ENCODE measurements at places on chromosomes 2 and 18.

DNA sequence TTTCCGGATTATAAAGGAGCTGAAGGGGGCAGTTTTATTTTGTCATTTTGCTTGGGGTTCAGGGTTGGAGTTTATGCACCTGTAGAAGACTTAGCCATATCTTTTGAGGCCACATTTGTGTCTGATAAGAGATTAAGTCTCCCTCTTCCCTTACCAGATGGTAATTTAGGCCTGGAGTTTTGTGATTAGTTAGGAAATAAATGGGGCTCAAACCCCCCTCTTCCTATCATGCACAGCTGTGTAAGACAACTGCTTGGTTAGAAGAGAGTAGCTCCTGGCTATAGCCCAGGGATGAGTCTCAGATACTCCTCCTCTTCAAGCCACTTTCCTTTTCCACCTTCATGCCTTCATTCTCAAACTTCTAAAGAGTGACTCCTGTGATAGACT is 802 bp upstream of the SAP130 start:
- DNase-seq, result no peak

DNA sequence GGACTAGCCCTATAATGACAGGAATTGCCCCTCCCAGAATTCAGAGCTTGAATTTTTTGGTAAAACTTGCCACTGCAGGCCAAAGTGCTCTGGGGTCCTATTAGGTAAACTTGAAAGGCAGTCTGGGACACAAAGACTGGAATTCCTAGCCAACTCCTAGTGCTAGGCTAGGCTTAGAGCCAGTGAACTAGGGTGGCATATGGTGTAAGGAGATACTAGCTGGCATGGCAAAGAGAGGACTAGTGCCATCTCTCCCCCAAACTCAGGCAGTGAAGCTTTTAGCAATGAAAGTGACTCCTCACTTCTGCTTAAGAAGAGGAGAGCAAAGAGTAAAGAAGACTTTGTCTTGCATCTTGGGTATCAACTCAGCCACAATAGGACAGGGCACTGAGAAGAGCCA is 410.5 kb upstream of the CNTNAP5 start:
- no peak for DNase-seq

DNA sequence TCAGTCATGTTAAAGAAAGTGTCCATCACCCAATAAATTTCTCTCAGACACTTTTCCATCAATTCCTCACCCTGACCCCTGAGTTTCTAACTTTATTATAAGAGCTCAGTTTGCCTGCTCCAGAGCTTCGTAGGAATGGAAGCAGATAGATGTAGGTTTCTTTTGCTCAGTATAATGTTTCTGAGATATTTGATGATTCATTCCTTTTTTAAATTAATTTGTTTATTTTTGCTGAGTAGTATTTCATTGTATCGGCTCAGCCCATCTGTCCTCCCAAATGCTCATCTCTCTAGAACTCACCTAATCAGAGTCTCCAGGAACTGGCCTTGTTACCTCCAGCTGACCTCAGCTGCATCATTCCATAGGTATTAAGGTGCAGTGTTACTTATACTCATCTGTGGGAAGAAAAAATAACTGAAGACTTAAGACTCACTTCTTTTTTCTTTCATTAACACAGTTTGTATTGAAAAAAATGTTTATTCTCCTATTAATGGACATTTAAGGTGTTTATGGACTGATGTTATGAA is 11.9 kb upstream of the BCL2L11 start:
- no peak for DNase-seq

DNA sequence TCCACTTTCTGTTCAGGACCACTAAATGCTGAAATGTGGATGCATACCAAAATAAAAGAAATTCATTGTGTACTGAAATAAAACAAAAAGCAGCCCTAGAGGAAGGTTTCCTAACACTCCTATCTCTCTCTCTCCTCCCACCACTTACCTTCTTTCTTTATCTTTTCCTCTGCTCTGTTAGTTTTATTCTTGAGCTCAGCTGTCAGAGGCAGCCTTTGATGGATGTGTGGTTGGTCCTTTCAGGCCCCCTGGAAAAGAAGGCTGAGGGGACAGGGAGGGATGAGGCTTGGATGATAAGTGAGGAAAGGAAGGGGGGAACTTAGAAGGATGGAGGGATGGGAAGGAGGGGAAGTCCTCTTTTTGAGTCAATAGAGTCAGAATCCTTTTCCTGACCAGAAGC is 47.6 kb downstream of the DHRS9 start:
- no peak for DNase-seq

DNA sequence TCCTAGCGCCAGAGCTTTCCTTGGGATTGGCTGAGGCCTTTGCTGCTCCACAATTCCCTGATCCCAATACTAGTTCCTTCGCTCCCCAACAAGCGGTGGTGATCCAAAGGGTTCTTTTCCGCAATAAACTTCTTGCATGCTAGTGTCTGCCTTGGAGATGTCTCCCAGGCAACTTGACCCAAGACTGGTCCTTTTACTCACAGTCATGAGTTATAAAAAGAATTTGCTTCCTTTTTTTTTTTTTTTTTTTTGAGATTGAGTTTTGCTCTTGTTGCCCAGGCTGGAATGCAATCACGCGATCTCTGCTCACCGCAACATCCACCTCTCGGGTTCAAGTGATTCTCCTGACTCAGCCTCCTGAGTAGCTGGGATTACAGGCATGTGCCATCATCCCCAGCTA is 89.8 kb upstream of the SP3 start:
- DNase-seq, result no peak

GRCh38 chr2:141555876-141556470 is 574.8 kb downstream of the LRP1B start:
- peak; percentile 48 for DNase-seq

- no peak for DNase-seq
These were observed 2.7 kb downstream of the PER2 start for GRCh38 chr2:238285653-238286082.

DNA sequence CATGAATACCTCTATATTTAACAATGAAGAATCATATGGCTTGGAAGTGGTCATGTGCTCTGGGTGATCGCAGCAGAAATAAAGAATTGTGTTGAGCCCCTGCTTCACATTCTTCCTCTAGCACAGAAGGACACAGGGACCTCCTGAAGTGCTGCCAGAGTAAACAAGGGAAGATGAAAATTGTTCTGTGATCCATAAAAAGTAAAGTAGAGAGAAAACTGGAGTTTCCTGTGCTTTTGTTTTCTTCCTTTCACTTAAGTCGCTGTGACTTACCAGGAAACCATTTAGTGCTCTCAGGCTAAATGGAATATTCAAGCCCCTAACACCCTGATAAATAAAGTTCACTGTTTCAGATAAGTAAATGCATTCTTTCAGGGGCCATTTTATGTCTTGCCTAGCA is 1173.6 kb upstream of the CHAC2 start:
- DNase-seq, result no peak

GRCh38 chr18:42045346-42045745 is 90.3 kb downstream of the PIK3C3 start:
- DNase-seq, result no peak

GRCh38 chr2:217666338-217666737 is 336.5 kb downstream of the TNS1 start:
- DNase-seq, result no peak

DNA sequence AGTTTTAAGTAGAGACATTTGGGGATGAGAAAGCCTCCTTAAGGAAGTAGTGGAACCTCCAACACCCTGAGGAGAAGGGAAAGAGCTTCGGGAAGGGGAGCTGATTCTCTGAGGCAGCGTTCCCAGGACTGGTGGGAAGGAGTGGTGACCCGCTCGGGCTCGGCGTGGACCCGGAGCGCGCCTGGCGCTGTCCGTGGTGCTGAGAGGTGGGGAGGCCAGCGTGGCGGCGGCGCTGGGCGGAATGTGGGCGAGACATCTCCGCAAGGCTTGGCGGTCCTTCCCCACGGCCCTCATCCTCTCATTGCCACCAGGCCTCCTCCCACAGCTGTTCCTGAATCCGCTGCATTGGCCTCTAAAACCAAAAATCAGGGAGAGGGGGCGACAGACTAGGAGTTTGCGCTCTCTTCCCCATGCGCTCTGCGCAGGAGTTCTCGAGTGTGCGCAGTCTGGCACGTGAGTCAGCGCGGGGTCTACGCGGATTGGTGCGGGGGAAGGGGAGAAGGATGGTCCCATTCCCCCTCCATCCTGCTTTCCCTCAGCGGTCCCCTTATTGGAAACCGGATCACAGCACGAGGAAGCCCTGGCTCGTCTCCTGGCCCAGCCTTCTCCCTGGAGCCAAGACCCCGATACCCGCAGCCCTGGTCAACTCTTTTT is 857 bp downstream of the RESP18 start:
- peak; percentile 53 for DNase-seq

GRCh38 chr2:215825707-215826106 is 187.6 kb downstream of the MREG start:
- no peak for DNase-seq

DNA sequence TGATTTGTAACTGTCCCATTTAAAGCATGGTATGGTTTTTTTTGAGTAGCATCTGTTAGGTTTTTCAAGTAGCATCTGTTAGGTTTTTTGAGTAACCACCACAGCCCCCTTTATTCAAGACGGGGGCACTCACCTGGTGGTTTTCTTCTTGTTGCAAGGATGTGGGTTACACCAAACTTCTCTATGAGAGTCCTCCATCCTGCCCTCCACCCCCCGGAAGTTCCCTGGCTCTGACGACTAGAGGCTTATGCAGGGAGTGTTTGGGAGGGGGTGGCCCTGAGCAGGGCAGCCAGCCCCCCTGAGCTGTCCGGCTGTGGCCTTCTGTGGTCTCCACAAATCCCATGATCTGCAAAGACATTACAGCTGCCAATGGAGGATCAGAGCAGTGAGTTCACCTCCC is 39.3 kb downstream of the MTCL1 start:
- DNase-seq, result no peak

DNA sequence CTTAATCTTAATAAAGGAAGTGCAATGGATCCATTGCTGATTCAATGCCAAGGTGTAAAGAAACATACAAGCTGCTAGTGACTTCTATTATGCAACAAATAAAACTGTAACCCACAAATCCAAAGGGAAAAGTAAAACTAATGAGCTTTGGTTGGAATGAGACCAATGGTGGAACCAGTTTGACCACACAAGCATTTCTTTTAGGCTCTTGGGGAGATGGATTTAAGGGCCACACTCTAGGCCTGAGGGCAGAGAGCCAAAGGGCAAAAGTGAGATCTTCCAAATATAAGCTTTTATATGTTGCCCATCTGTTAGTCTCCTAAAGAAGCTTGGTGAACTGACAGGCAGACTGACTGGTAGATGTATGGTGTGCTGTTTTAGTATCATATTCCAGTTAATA is 41.5 kb upstream of the MMADHC start:
- DNase-seq, result no peak

GRCh38 chr2:9484533-9484932 is 10.2 kb downstream of the IAH1 start:
- DNase-seq, result no peak

DNA sequence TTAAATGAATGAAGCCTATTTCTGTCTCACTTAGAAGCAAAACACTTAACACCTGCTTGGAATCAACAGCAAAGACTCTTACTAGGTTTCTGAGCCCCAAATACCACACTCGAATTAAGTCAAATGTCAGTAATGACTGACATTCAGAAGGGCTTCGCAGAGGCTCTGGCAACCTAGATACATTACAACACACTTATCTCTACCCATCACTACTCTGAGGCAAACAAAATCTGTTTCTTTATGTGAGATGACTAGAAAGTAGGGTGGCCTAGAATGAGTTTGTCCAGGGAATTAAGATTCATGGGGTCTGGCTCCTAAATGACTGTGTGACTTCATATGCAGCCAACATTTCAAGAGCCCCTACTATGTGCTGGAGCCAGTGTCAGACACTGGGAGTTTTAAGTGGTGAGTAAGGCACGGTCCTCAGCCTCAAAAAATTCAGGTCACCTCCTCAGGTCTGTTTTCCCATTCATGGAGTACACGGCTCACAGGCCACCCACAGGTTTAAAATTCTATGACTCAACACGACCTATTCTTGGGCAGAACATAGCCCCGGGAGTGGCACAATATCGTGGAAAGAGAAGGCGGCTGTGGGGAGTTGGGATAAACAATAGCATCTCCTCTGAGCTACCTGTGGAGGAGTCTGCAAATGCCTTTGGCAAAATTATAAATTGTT is 150.3 kb upstream of the ZFP36L2 start:
- DNase-seq, result no peak
